ENCODE measurements at places on chromosomes 5 and 9. TPM values are rescaled to one million over a fixed set of nuclear protein-coding genes. Genes with fewer than 3 reads are reported as not detected.

- no peaks in the 10 kb centered on the region for H3K4me1 ChIP-seq
- H3K36me3 ChIP-seq = no peaks in the 10 kb centered on the region
- no peak for DNase-seq
- H3K27ac ChIP-seq = no peak overlapping the region
These were observed 86.6 kb downstream of the GNA14 start for GRCh38 chr9:77561331-77562018.

- no peak for DNase-seq
- H3K4me1 ChIP-seq = no peaks in the 10 kb centered on the region
- H3K27ac ChIP-seq = no peak overlapping the region
- no peaks in the 10 kb centered on the region for H3K27me3 ChIP-seq
- H3K4me3 ChIP-seq = no peak overlapping the region
These were observed 131.0 kb downstream of the PBX3 start for GRCh38 chr9:125878164-125878631.

ZNF484 gene
- total RNA-seq = 17.3 TPM

- H3K27ac ChIP-seq = no peak overlapping the region
- no peak overlapping the region for H3K4me3 ChIP-seq
- no peaks in the 10 kb centered on the region for H3K4me1 ChIP-seq
- H3K27me3 ChIP-seq = no peaks in the 10 kb centered on the region
- peaks cover 5% of the 10 kb centered on the region for H3K36me3 ChIP-seq
These were observed 127.6 kb downstream of the DROSHA start for GRCh38 chr5:31404325-31404724.

DNA sequence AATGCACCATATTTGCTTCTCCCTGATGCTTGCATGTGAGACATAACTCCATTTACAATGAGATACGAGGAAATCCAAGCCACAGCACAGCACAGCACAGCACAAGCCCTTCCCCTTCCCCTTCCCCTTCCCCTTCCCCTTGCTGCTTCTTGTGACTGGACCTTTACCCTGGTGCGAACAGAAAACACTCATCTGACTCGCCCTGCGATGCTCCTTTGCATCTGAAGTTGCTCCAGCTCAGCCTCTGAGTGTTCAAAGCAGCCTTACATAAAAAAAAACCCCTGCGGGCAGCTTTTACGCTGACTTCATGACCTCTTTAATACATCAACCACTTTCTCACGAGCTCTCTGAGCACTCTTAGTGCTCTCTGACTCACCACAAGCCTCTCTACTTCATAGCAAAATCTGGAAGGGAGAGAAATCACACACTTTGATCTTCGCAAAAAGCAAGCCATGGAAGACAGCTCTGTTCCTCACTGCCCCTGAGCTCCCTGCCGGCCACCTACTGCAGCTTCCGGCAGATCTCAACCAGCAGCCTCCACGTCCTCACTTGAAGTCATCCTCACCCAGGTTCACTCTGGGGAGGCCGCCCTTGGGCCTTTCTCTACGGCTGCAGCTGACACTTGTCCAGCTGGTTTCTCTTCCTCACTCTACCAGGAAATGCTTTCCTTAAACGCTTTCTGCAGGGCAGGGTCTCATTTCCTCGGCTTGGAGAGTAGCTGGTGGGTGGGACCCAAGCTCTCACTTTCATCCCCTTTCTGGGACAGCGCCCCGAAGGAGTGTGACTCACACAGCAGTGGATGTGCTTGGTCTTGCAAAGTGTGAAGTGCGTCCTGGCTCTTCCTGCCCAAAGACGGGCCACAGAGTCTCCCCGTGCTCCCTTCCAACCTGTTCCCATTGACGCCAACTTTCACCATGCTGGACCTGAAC lies 5.3 kb downstream of the SLC34A1 start:
- H3K27me3 ChIP-seq = no peaks in the 10 kb centered on the region
- peak overlapping the region; percentile 89 for H3K27ac ChIP-seq
- peak; percentile 54 for DNase-seq
- peaks cover 64% of the 10 kb centered on the region for H3K4me1 ChIP-seq

THG1L gene
- total RNA-seq = 10.9 TPM

GRCh38 chr5:123722451-123722850 lies 210.5 kb downstream of the CSNK1G3 start:
- no peaks in the 10 kb centered on the region for H3K4me1 ChIP-seq
- H3K36me3 ChIP-seq = no peaks in the 10 kb centered on the region
- H3K27me3 ChIP-seq = no peaks in the 10 kb centered on the region
- no peak overlapping the region for H3K27ac ChIP-seq
- H3K4me3 ChIP-seq = no peak overlapping the region
- DNase-seq = no peak

GRCh38 chr9:110320651-110321445 lies 16.8 kb downstream of the TXNDC8 start:
- DNase-seq = no peak
- no peaks in the 10 kb centered on the region for H3K27me3 ChIP-seq
- no peaks in the 10 kb centered on the region for H3K36me3 ChIP-seq
- H3K4me3 ChIP-seq = no peak overlapping the region
- H3K27ac ChIP-seq = no peak overlapping the region

DNA sequence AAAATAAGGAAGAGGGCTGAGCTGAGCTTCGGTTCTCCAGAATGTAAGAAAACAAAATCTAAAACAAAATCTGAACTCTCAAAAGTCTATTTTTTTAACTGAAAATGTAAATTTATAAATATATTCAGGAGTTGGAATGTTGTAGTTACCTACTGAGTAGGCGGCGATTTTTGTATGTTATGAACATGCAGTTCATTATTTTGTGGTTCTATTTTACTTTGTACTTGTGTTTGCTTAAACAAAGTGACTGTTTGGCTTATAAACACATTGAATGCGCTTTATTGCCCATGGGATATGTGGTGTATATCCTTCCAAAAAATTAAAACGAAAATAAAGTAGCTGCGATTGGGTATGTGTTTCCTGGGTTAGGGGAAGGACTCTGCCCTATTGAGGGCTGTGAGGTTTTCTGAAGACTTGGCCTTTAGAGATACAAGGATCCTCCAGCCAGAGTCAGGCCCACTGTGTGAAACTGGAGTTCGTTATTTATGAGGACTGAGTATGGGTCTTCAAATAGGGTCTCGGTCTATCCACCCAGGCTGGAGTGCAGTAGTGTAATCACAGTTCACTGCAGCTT lies 3.8 kb downstream of the EGR1 start:
- DNase-seq = no peak
- H3K36me3 ChIP-seq = no peaks in the 10 kb centered on the region
- H3K27me3 ChIP-seq = no peaks in the 10 kb centered on the region
- no peak overlapping the region for H3K27ac ChIP-seq
- H3K4me3 ChIP-seq = no peak overlapping the region
- H3K4me1 ChIP-seq = peaks cover 33% of the 10 kb centered on the region

GRCh38 chr9:23582836-23583235 lies 243.2 kb downstream of the ELAVL2 start:
- H3K4me1 ChIP-seq = no peaks in the 10 kb centered on the region
- no peak overlapping the region for H3K4me3 ChIP-seq
- no peak overlapping the region for H3K27ac ChIP-seq
- H3K36me3 ChIP-seq = no peaks in the 10 kb centered on the region

DNA sequence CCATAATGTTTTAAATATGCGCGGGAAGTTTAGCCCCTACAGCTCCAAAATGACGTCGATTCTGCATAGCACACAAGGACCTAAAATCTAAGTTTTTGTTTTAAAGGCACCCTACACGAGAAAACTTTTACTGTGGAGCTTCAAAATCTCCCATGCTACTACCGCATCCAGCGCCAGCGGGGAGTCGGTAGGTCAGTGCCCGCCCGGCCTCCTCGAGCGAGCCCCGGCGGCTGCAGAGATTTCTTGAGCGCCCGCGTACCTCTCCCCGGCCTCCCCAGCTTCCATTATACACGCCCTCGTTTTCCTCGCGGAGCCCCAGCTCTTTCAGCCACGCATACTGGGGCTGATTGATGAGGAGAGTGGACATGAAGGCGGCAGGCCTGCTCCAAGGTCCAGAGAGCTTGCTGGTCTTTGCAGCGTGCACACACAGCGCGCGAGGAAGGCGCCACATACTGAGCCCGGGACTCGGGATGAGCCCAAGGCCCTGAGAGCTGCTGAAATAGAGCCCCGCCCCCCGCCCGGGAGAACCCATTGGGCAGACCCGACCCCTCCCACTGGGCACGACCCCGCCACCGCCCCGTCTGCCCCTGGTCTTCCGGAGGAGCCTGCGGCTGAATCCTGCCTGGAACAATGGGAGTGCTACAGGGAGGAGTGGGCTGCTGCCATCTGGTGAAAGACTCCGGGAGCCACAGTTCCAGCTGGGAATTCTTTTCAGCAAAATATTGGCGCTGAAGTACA lies at the start of gene ALDH7A1:
ALDH7A1 (minus strand) TSS at position 472 of the 738 bp plus-strand sequence; CDS start at position 451, 21 bp downstream.
- DNase-seq = peak; percentile 9
- no peak within 1 kb of the TSS for H3K27ac ChIP-seq
- no peaks in the 10 kb centered on the region for H3K27me3 ChIP-seq
